ENCODE measurements at places on chromosomes 7 and 10. TPM values are rescaled to one million over a fixed set of nuclear protein-coding genes. Genes with fewer than 3 reads are reported as not detected.

GRCh38 chr10:87646192-87646909 lies 13.3 kb upstream of the PAPSS2 start:
- no peak for DNase-seq

DNA sequence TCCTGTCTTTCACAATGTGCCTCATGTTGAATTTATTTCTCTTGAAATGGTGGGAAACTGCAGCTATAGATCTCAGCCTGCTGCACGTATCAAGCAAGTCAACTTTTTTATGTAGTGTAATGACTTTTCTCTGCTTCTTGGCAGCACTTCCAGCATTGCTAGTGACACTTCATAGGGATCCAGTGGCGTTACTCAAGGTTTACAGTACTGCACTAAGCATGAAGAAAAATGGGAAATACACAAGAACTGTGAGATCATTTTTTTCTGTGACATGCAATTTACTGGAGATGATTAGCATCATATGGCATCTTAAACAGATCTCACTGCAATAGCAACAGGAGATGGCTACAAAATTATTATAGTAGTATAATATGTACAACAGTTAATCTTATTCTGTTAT lies 90.9 kb downstream of the POLR1F start:
- no peak for DNase-seq

DNA sequence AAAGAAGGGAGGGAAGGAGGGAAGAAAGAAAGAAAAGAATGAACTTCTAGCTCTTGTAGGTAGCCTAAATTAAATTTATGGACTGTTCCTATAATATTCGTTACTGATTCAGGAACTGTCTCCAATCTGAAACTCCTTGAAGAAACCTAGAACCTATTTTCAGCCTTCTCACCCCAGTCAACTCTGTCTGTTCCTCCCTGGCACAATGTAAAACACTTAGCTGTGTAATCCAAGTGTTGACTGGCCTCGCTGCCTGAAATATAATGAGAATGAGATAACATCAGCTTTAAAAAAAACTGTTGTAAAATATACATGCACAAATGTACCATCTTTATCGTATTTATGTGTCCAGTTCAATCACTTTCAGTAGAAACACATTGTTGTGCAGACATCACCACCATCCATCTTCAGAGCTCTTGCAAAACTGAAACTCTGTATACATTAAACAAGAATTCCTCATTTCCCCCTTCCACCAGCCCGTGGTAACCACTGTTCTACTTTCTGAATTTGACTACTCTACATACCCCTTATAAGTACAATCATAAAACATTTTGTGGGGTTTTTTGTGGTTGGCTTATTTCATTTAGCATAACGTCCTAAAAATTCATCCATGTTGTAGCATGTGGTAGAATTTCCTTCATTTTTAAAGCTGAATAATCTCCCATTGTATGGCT lies 6.3 kb upstream of the C7orf33 start:
- DNase-seq = no peak

DNA sequence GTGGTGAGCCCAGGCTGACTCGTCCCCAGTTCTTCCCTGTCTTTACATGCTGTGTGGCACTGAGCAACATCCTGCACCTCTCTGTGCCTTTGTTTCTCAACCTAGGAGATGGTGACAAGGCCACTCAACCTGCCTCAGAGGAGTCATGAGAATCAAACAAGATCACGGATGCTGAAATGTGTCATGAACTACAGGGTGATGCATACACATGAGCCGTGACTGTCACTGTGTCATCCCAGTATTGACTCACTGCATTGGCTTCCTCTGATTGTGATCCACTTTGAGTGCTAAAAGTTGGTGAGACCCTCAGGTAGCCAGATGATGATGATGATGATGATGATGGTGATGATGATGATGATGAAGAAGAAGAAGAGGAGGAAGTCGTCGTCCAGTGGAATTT lies 11.5 kb downstream of the C10orf71 start:
- no peak for DNase-seq

DNA sequence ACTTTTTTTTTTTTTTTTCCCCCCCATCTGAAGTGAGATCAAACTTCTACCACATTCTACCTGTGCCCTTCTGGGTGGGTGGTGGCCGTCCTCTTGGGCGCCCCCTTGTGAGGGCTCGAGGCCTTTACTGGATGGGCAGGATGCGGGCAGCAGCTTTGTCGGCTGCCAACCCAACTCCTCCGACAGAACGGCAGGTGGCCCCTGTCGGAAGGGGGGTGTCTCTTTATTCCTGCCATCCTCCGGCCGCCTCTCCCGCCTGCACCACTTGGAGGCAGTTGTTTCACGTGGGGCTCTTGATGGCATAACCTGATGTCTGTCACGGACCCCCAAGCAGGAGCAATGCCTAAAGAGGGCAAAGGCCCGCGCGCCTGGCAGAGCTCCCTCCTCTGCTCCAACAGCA lies 31.0 kb downstream of the AMZ1 start:
- no peak for DNase-seq

DNA sequence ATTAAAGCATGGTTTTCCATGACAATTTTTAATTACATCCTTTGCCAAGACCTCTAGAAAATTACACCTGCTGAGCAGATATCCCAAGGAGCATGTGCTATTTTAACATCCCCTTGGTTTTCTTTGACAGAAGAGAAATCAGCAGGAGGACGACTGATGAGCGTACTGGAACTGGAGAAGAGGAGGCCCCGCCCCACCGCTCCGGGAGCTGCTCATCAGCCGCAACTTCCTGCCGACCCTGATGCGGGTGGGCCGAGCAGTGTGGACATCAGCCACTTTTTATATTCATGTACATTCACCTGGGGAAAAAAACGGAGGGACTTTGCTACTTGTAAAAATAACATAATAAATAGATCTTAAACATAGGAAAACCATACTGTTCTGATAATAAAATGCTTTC lies 54.2 kb downstream of the CDC123 start:
- no peak for DNase-seq

DNA sequence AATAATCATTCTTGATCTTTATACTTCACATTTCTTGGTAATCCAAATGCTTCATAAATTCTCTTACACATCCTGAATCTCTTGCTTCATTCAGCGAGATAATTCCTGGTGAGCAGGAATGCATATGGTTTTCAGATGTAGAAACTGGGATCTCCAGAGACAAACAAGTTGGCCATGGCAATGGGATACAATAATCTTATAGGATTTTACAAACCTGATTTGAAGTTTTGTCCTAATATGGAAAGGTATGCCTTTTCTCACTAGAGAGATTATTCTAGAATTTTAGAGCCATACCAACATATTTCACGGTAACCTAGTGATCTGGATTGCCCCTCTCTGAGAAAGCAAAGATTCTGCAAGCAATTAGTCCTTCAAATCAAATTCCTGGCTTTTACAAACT lies 13.1 kb upstream of the TRDMT1 start:
- no peak for DNase-seq

DNA sequence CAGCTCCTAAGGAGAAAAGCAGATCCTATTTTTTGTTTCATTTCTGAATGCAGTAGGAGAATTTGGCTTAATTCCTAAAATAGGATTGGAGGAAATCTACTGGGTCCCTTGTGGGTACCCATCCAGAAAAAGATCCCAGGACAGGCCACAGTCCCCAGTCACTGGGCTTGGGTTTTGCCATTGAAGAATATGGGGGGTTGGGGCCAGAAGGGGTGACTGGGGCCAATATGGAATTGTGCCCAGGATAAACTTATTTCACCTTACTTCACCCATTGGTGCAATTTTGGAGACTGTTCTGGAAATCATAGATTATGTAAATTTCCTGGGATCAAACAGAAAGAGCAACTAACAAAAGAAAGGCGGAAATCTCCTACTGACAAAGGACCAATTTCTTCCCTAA lies 5.0 kb downstream of the HOXA5 start:
- no peak for DNase-seq

- DNase-seq = no peak
Measured at GRCh38 chr7:135879233-135879632, 97.9 kb downstream of the MTPN start.

- no peak for DNase-seq
Measured at GRCh38 chr7:106070567-106071254, 41.4 kb downstream of the SYPL1 start.

DNA sequence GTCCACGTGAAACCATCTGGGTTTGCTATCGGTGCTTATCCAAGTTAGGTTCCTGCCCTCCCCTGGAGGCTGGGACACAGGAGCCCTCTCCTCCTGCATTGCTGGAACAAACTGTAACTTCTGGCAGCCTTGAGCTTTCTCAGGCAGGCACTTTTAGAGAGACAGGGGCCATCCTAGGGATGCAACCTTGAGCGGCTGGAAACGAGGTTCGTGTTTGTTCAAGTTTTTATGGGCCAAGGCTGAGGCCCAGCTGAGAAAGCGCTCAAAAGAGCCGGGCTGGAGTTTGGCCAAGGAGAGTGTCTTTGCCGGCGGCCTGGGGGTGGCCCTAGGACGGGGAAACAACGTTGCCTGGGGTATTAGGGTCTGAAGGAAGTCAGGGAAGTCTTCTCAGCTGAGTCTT lies 5.5 kb upstream of the MMD2 start:
- no peak for DNase-seq

GRCh38 chr7:27688646-27689045 lies 26.0 kb upstream of the HIBADH start:
- DNase-seq = no peak

DNA sequence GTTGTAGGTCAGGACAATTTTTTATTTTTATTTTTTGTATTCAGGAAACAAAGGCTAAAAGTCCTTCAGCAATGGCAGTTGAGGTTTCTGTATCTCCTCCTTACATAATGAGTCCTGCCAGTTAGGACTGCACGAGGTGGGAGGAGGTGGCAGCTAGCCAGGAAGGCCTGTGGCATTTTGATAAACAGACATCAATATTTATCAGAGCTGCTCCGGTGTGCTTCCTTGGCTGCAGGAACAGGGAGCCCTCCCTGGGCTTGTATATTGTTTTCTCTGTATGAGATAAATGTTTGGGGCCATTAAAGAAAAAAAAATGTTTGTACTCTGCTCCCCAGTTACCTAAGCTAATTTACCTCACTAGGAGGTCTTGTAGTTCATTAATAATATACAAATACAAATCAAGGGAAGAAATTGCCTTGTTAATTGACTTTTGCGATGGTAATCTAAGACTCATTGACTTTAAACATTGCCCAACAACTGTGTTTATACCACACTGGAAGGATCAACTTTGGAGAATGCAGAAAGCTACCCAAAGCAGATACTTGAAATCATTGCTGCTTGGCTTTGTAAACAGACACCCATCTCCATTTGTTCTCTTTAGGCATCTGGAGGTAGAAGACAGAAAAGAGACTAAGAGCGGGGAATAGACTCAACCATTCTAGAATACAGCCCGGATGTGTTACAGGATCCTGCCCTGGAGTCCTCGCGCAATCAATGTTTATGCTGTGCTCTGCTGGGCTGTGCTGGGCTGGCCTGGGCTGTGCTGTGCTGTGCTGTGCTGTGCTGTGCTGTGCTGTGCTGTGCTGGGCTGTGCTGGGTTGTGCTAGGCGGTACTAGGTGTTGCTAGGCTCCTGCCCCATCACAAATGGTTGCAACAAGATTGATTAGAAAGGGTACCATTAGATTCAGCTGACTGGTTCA lies 36.5 kb upstream of the PDZD8 start:
- no peak for DNase-seq

DNA sequence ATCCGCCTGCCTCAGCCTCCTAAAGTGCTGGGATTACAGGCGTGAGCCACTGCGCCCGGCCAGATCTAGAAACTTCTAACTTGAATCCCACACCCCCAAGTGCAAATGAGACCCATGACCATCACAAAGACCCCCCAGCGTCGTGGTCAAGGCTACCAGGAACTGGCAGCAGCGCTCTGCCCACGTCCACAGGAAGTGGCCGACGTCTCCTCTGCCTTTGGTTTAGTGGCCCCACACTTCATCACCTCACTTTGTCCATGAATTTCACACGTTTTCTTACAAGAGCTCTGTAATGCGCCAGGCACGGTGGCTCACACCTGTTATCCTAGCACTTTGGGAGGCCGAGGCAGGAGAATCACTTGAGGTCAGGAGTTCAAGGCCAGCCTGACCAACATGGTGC lies 53.5 kb upstream of the TNRC18 start:
- DNase-seq = no peak

- DNase-seq = no peak
Measured at GRCh38 chr10:3727268-3727667, 57.7 kb downstream of the KLF6 start.

DNA sequence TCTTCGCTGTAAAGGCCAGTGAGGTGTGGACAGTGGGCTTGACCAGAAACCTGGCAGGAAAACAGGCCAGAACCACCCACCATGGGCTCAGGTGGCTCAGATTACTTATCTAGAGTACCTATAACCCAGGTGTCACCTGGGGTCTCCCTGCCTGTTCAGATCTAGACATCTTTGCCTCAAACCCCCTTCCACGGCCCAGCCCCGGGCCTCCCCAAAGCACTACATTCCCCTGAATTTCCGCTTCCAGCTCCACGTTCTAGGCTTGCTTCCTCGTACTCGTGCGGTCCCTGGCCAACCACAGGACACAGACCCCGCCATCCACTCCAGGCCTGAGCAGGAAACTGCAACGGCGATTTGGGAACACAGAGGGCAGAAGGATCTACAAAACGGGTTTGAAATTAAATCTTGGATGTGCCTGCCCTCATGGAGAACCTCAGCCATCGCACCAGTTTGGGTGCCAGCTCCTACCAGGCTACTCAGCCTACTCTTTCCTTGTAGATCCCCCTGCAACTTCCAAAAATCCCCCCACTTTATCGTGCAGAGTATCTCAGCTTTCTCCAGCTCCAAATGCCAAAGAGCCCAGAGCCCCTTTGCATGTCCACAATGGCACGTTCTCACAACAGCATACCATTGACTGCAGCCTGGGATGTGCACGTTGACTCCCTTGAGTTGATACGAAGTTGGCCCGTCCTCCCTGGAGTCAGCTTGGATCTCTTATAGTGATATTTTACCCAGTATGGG lies 62.7 kb upstream of the CACUL1 start:
- peak; percentile 61 for DNase-seq

GRCh38 chr7:132932296-132933071 lies 149.4 kb downstream of the CHCHD3 start:
- DNase-seq = no peak

Gene VENTX
- 4.0 TPM for total RNA-seq

Gene LIPF
- not detected for total RNA-seq

Gene AMZ1
- 2.0 TPM for total RNA-seq

Gene ATAD1
- 39.5 TPM for total RNA-seq

Data from aorta (tissue), 5 donors.